NCI-H2029 (cell line): ENCODE measurements at places on chromosomes 3 and 15.

- peak; percentile 46 for DNase-seq
Measured at GRCh38 chr3:128559486-128560225, 66.7 kb upstream of the GATA2 start.

DNA sequence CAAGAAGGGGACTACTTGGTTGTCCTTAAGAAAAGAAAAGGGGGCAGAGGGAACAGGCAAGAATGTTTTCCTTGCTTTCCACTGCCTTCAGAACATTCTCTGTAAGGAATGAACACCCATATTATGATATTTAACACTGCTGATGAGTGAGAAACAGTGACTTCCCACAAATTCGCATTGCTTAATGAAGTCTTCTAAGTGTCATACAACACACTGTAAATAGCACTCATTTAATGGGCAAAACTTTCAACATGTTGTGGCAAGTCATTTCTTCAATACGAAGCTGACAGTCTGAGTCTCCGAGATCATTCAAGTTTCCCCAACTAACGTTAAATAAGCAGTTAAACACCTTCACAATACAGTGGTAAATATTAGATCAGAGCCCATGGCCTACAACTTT is 464.4 kb downstream of the SHQ1 start:
- DNase-seq: no peak

- DNase-seq: no peak
Measured at GRCh38 chr3:156290924-156291271, 170.5 kb downstream of the KCNAB1 start.

DNA sequence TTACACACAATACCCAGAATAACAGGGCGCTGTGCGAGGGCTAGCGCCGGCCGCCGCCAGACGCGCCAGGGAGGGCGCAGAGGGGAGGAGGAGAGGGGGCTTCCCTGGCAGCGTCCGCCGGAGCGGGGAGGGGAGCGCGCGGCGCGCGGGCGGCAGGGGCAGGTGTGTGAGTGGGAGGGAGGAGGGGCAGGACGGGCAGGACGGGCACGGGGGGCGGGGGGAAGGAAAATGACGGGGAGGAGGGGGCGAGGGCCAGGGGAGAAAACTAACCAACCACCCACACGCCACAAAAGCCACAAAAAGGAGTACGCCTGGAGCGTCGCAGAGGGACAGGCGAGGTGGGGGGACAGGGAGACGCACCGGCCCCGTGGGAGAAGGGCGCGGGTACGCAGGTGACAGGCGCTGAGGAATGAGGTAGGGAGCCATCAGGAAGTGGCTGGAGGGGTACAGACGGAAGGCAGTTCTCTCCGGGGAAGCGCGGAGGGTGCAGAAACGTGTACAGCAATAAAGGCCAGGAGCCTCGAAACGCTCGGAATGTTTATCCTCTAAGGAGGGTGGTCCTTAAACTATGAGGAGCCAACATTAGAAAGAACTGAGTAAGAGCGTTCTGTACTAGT is 610 bp upstream of the SATB1 start:
- DNase-seq: peak; percentile 95

DNA sequence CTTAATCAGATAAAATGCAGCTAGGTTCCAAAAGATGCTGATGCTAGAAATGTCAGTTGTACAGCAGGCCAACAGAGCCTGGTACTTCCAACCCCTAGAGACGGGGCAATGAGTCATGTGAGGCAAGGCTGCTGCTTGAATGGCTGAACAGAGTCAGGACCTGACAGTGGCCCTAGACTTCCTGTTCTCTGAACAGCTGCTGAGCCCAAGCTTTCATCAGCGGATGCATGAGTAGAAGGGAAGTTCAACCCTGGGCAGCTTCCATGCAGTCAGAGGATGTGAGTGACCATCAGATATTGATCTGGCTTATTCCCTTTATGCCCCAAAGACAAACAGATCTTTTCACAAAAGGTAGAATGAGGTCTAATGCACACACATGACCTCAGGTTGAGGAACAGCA is 282.9 kb upstream of the COL8A1 start:
- no peak for DNase-seq

GRCh38 chr3:127821394-127821793 is 921 bp downstream of the MGLL start:
- DNase-seq: peak; percentile 22

DNA sequence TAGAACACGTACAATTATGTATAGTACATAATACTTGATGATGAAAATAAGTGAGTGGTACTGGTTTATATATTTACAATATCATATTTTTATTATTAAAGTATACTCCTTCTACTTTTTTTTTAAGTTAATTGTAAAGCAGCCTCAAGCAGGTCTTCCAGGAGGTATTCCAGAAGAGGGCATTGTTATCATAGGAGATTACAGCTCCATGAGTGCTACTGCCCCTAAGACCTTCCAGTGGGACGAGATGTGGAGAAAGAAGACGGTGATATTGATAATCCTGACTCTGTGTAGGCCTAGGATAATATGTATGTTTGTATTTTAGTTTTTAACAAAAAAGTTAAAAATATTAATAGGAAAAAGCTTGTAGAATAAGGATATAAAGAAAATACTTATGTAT is 40.3 kb upstream of the SCN5A start:
- no peak for DNase-seq

DNA sequence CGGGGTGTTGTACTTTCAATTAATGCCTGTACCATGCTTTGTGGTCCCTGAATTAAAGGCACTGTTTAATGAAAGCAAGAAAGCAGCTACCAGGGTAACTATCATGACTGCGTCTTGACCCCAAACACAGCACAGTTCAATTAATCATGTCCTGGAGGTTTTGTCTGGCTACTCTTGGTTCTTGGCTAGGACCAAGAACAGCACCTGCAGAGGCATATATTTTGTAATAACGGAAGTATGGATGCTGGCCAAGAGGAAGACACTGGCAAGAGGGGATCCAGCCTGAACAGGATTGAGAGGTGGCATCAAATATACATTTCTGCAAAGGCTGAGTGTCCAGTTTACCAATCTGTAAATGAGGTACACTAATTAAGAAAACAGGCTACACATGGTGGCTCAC is 119.9 kb downstream of the FOXP1 start:
- DNase-seq: no peak
